ENCODE measurements at places on chromosomes 11 and 22. TPM values are rescaled to one million over a fixed set of nuclear protein-coding genes. Genes with fewer than 3 reads are reported as not detected.

- DNase-seq, result no peak
These were observed 13.4 kb upstream of the B3GAT1 start for GRCh38 chr11:134425413-134425812.

The SLC37A2 gene
- 34.8 TPM for total RNA-seq

The MAML2 gene
- total RNA-seq, result 5.3 TPM

- no peak for DNase-seq
These were observed 2.3 kb upstream of the IRF7 start for GRCh38 chr11:617912-618682.

- DNase-seq, result peak; percentile 63
These were observed 311.3 kb downstream of the C11orf87 start for GRCh38 chr11:109733245-109733644.

DNA sequence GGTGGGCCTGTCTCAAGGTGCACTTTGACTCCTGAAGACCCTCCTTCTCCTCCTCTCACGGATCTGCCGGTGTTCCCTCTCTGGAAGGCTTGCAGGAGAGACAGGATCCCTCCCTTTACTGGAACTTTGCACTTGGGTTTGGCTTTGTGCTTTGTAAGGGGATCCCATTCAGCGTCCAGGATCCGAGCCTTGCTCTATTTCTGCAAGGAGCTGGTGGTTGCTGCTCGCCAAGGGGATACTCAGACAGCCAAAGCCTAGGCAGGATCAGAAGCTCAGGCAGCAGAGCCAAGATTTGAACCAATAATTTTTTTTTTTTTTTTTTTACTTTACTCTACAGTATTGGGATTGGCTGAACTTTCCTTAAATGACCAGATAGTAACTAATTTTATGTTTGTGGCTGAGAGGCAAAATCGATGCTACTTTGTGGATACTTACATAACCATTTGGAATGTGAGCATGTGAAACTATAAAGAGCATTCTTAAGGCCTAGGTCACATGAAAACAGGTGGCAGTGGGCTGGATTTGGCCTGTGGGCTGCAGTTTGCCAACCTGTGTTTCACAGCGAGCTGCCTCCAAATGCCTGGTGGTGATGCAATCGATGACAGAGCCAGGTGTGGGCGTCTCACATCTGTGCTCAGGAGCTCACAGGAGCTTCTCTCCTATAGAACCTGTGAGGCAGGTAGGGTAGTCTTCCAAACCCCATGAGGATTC, 25.2 kb downstream of the BCR start:
- peak; percentile 81 for DNase-seq

DNA sequence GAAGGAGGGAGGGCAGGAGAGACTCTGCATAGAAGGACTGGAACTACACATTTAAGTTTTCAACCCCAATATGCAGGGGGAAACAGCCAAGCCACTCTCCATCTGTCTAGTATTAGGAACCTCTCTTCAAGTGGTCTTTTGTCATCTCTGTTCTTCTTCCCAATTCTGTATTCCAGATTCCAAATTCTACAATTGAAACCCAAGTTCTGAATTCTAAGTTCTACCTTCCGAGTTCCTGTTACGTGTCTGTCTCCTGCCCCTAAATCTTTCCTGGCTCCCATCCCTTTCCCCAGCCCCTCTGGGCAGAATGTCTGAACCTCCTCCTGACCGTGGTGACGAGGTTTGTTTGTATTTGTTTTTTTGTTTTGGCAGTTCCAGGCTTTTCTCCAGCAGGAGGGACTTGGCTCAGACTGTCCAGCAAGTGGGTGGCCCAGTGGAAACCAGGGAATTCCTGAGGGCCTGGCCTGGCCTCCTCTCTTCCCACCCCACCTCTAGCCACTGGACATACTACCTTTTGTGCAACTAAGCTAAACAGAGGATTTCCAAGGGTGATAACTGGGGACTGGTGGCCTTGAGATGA, 1.6 kb upstream of the THOC5 start:
- DNase-seq, result no peak

The PPP1CA gene
- 178 TPM for total RNA-seq

DNA sequence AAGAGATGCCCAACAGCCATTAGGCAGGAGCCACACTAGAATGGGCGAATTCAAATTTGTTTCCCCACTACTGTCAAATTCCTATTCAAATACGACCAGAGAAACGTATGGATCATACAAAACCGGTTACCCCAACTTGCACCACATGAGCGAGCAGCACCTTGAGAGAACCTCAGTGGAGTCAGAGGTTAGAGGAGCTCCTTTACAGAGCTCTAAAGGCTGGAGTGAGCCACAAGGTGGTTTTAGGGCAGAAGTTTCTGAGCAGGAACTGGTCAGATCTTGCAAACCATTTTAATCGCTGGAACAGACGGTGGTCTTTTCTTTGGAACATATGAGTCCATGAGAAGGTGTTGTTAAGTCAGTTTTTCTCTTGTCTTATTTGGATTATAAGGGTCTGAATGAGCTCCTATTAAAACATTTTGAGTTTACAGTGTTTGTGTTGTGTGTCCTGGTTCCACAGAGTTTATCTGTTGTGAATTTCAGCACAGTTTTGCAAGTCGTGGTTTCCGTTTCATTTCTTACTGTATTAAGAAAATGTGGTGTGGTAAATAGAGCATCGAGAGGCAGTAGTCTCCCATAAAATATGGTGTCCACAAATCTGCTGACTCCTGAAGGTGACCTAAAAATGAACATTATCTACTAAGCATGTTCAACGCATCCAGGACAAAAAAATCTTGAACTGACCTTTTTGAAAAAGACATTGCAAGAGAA, 471.7 kb downstream of the NTM start:
- DNase-seq, result no peak

The CDON gene
- 0.43 TPM for total RNA-seq

DNA sequence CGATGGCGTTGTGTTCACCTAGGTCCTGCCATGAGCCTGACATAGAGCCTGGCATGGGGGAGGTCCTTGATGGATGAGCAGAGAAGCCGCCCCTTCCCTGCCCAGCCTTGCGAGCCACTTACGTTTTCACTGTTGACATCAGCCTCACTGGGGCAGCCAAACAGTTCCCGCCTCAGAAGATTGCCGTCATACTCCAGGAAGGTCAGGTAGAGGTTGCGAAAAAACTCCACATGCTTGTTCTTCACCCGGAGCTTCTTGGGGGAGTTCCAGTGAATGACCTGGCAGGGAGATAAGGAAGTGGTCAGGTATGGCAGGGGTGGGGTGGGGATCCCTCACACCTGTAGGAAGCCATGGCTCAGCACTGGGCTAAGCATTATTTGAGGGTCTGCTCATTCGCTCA, 279.3 kb upstream of the SYN3 start:
- peak; percentile 21 for DNase-seq

DNA sequence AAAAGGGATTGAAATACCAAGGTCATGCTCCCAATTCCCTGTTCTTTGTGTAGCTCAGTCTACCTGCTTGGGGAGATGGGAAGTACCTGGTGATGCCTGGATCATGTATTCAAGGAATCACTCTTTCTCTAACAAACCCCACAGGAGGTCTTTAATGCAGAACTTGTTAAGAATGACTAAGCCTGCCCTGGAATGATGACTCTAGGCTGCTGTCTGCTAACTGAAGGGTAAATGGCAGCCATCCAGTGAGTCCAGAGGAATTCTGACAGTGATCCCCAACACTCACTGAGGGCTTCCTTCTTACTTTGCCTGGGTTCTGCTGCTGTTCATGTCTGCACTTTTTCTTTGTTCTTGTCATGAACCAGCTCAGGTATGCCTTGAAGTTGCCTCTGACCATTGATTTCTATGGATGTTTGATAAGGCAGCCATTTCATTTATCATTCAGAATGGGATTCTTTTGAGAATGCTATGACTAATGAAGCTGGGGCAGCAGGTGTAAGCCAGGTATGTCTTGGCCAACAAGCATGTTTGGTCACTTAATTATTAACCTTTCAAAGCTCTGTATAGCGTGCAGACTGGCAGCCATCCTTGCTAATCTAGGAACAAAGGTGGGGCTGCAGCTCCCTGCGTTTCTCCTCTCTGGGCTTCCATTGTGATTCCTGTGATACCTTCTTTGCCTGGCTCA, 11.4 kb downstream of the PRSS23 start:
- DNase-seq, result peak; percentile 60

The ANO3 gene
- total RNA-seq, result not detected

The MS4A4A gene
- not detected for total RNA-seq

DNA sequence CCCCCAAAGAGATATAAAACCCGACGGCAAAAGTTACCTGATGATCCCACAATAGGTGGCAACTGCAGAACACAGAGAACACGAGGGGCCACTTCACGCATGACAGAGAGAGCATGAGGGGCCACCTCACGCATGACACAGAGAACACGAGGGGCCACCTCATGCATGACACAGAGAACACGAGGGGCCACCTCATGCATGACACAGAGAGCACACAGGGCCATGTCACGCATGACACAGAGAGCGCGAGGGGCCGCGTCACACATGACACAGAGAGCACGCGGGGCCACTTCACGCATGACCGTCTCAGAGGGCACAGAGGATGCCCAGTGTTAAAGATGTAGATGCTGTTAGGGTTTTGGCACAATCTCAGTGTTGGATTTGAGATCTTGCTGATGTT, 1359.5 kb downstream of the TBC1D22A start:
- DNase-seq, result no peak

DNA sequence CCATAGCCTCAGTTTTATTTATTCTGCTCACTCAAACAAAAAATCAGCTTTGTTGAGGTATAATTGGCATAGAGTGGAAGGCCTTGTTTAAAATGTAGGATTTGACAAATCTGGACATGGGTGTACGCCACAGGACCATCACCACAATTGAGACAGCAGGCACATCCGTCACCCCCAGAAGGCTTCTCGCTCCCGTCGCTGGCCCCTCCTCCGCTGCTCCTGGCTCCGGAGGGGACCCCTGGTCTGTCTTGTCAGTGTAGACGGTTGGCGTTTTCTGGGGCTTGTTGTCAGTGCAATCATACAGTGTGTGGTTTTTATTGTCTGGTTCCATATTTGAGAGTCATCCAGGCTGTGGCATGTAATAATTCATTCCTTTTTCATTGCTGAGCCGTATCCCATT, 97.6 kb downstream of the KCNQ1 start:
- no peak for DNase-seq

The MAPK8IP2 gene
- 2.5 TPM for total RNA-seq

DNA sequence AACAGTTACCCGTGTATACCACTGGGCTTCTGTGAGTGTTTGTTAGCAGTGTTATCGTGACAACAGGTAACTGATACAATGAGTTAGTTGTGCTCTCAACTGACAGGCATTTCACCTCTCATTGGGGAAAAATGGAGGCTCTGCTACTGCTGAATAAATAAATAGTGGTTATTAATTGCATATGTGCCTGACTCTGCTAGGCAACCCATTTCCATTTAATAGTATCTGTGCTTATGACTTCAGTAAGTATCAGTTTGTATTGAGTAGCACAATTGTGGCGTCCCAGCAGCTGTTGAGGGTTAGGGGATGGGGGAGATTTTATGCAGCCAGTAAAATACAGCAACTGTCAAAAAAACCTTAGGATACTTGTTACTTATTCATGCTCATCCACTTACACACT, 123.4 kb upstream of the SEZ6L start:
- no peak for DNase-seq
